Activated CD4-positive, alpha-beta T cell treated with anti-CD3 and anti-CD28 coated beads for 36 hours (primary cell): ENCODE measurements at places on chromosomes 1 and 21. TPM values are rescaled to one million over a fixed set of nuclear protein-coding genes. Genes with fewer than 3 reads are reported as not detected.
A peak's percentile ranks its signal among the peaks of the same experiment; 100 is the strongest.

FCRL2 gene
- not detected for total RNA-seq

GABRD gene
- not detected for total RNA-seq

DENND4B gene
- total RNA-seq: 110 TPM

OR2G3 gene
- not detected for total RNA-seq

PPIH gene
- total RNA-seq: 114 TPM

TIPRL gene
- 57.5 TPM for total RNA-seq

LCE1F gene
- not detected for total RNA-seq

PPCS gene
- 47.3 TPM for total RNA-seq

KRTAP6-3 gene
- total RNA-seq: not detected

PTPRC gene
- 458 TPM for total RNA-seq

DNA sequence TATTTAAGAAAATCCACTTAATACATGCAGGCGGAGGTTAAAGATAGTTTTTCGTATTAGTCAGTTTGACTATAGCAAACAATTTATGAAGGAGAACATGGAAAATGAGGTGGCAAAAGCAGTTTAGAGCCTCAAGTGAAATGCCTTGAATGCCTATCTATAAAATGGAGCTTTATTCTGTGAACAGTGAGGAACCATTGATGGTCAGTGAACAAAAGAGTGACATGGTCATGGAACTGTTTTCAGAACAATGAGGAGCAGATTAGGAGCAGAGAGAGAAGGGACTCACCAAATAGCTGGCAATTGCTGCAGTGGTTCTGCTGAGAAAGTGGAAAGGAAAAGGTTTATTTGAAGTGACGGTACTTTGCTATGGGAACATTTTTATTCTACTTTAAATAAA, 299.8 kb downstream of the DUSP10 start:
- DNase-seq: no peak

GRCh38 chr1:55305735-55306134, 90.6 kb upstream of the USP24 start:
- DNase-seq: peak; percentile 24

GRCh38 chr1:3355089-3355488, 99.4 kb upstream of the ARHGEF16 start:
- DNase-seq: no peak

- DNase-seq: no peak
These were observed 1173.6 kb downstream of the KCNT2 start for GRCh38 chr1:195434566-195435203.

DNA sequence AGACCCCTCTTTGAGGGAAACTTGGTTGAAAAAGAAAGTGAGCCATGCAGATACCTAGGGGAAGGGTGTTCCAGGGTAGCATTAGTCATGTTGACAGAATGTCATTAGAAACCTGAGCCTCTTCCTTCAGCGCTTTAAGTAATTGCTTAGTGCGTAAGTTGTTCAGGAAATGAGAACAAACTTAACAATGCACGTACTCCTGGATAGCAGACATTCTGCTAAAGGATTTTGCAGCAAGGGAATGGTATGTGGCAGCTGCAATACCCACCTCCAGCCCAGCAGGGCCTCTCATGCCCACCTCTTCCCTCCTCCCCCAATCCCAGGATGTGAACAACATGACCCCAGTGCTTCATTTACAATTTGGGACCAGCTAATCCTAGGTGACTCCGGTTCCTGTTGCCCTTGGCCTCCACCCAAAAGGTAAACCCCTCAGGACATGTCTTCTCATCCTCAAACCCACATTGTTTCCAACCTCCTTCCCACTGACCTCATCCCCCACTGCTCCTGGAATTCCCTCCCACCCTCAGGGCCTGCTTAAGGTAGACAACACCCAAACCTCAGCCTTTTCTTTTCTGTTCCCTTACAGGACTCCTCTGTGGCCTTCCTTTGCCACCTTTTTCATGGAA, 98.0 kb upstream of the BCAR3 start:
- DNase-seq: no peak

DNA sequence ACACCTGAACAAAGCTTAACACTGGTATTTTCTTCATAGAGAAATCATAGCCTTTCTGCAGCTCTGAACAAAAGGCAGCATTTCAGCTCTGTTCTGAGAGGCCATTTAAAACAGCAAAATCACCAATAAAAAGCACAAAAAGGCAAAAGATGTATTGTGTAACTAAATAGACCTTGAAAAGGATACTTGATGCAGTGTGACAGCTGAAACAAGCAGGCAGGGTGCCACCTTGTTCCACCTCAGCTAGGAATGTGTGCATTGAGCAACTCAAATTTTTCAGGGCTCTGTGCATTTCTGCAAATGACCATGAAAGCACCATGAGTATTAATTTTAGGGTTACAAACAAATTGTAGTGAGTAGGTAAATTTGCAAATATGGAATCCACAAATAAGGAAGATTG, 65.8 kb downstream of the RHOU start:
- DNase-seq: no peak

DNA sequence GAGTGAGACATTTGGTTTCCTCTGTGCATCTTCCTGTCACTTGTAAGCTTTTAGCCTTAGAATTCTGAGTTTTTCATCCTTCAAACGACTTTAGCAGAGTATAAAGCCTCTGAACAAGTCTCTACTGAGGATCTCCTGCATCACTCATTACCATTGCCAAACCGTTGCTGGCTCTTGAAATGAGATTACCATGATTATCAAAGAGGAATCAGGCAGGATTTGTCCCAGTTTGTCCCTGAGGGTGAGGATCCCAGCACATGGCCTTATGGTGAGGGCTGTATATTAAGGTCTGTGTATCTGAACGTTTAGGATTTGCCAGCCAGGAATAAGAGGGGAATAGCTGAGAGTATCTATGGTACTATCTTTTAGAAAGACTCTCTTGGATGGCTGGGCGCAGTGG, 169.5 kb upstream of the L1TD1 start:
- no peak for DNase-seq

GRCh38 chr1:224014330-224014649, 99.6 kb upstream of the FBXO28 start:
- no peak for DNase-seq

DNA sequence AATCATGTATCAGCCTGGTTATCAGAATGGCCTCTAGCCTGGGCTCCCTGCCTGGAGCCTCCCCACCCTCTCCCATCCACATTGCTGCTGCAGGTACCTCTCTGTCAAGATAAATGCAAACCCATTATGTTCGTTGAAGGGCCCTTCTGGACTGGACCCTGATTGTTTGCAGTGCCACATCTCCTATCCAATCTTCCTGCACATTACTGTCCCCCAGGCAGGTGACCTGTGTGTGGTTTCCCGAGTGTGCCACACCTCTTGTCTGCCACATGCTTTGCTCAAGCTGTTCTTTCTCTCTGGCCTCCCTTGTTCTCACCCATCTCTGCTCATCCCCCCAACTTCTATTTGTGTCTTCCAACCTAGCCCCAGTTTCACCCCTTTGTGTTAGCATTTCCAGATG, 32.4 kb downstream of the IER5 start:
- no peak for DNase-seq

DNA sequence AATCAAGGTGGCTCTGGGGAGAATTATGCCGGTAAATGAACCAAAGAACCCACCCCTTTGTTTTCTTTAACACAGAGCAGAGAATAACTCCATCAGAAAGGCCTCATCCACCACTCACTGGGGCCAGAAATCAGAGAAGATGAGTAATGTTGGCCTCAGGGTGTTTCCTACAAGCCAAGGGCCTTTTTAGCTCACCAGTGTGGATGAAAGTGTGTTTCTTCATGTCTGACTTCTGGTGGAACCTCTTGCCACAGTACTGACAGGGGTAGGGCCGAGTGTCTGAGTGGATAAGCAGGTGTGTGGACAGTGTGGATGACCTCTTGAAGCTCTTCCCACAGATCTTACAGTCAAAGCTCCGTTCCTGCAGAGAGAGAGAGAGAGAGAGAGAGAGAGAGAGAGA, 8.3 kb downstream of the GFI1 start:
- peak; percentile 46 for DNase-seq

- no peak for DNase-seq
These were observed 26.8 kb upstream of the BEND5 start for GRCh38 chr1:48803474-48803873.

GRCh38 chr1:56423716-56424115, 155.6 kb downstream of the PLPP3 start:
- no peak for DNase-seq

DNA sequence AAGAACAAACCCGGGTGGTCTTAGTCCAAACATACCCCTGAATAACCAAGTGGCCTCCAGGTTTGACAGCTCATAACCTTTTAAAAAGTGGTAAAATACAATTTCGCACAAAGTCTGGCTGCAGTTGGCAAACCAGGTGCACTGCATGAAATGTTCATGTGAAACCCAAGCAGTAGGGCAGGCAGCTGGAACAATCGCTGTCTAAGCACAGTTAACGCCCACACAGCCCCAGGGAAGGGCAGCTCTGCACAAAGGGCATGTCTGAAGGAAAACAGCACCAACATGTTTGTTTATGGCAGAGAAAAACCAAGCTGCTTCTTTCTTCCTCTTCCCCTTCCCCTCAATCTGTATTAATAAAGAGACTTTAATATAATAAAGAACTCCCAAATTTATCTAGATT, 49.5 kb downstream of the KIAA1614 start:
- DNase-seq: no peak

DNA sequence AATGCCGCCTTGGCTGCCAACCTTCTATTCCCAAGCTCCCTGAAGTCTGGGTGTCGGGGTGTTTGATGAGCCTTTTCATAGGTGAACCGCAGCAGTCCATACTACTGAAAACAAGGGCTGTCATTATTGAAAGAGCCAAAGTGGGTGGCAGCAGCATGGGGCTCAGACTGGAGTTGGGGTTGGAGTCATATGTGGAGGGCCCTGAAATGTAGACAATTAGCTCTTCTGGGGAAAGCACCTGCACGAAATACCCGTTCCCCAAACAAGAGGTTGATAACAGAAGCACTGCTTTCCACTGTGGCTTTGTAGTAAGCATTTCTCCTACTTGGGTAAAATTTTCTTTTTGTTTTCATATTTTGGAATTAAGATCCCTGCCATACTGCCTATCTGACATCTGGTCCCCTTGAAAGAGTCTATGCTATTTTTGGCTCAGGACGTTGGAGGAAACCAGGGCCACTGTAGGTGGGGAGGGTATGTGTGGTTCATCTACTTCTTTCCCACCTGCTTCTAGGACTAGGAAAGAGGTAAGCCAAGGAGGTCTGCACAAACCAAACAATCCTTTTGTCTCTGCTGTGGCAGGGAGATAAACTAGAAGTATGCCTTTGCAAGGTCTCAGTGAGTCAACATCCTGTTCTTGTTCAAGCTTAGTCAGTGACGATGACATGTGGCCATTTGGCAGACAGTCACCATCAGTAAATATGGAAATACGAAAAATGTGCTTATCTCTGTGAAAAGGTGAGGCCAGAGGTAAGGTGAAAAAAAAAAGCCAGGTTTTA, 197.0 kb upstream of the UBE2U start:
- peak; percentile 26 for DNase-seq

DNA sequence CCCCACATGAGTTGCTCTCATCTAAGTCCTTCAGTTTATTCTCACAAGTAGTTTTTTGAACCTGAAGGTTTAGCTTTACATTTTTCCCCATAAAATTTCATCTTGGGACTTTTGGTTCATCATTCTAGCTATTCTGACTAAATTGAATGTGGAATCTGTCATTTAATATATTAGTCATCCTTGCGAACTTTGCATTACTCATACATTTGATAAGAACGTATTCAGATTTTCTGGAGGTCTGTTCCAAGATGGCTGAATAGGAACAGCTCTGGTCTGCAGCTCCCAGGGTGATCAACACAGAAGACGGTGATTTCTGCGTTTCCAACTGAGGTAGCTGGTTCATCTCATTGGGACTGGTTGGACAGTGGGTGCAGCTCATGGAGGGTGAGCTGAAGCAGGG, 59.8 kb upstream of the CSF1 start:
- DNase-seq: no peak

GRCh38 chr1:211724687-211725196, 49.3 kb upstream of the NEK2 start:
- no peak for DNase-seq

DNA sequence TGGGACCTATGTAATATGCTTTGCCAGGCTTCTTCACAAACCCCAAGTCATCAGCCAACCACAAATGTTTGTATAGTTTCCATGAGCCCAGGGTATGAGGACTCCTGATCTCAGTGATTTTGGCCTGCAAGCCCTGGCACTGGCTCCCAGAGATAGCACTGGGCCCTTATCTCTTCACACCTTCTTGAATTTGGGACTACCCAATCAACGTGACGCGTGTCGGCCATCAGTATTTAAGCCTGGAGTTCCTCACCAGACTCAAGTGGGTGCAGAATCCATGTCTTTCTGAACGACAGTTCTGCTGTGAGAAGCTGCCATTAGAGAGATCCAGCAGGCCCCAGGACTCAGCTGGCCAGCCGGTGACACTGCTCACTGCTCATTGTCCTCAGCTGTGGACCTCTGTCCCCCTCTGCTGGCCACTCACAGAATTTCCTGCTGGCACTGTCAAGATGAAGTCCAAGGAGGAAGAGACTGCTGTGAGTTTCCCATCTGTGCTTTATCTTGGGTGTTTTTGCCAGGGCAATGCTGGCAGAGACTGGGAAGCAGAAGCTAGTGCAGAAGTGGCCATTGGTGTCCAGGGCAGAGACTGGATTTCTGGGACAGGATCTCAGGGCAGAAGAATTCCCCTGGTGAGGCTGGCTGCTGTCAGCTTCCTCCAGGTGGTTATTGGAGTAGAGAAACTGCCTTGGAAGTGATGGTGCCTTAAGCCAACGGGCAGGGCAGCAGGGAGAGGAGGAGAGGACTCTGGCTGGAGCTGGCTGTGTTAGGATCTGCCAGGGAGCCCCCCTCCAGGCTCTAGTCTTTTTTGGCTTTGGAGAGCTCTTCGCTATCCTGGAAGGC, 28.4 kb downstream of the TMCC2 start:
- peak; percentile 93 for DNase-seq

DNA sequence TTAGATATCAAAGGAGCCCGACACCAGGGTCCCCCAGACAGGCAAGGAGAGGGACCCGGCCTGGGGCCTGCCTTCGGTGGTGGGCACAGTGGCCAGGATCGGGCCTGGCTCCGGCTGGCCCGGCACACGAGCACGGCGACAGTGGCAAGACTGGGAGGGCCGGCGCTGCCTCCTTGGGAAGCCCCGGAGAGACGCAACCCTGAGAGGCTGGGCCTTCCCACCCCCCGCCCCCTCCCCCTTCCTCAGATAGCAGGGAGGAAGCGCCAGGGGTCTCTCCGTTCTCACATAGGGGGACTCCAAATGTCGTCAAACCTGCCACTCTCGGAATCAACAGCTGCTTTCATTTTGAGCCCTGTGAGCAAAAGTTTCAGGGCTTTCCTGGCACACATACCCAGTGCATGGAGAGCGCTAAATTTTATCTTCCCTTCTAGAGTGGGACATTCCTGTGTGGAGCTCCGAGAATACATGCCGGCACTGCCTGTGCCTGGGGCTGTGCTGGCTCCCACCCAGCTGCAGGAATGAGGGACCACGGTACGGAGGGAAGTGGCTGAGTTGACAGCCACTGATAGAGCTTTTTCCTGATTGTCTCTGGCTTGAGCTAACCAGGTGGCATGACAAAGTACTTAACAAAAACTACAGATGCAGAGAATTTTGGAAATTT, 62.4 kb downstream of the CD247 start:
- peak; percentile 75 for DNase-seq
